ENCODE measurements at places on chromosomes 4 and X. TPM values are rescaled to one million over a fixed set of nuclear protein-coding genes. Genes with fewer than 3 reads are reported as not detected.

GPR173 gene
- total RNA-seq, result 1.4 TPM

DNAJB14 gene
- 50.8 TPM for total RNA-seq

SLC4A4 gene
- 225 TPM for total RNA-seq

TLR2 gene
- total RNA-seq, result 21.6 TPM

SPP1 gene
- 3,399 TPM for total RNA-seq

Data from mucosa of gallbladder (tissue), 1 donor.